Hindlimb muscle (tissue), 1 donor: ENCODE measurements at places on chromosomes 6 and 20.

DNA sequence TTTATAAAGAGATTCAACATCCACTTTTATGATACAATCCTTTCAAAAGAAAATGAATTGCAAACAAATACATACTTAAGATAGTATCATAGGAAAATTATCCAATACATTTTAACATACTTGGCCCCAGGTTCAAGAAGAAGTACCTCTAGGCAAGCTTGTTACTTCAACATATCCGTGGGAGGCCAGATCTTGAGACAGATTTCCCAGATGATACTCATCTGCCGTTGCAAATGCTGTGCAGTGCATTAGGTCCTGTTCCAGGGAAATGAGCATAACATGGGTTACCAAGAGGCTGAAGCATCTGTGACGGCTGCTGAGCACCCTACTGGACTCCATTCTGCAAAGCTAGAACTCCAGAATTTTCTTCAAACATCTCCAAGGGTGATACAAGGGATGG lies 15.6 kb downstream of the RMND1 start:
- DNase-seq, result no peak

DNA sequence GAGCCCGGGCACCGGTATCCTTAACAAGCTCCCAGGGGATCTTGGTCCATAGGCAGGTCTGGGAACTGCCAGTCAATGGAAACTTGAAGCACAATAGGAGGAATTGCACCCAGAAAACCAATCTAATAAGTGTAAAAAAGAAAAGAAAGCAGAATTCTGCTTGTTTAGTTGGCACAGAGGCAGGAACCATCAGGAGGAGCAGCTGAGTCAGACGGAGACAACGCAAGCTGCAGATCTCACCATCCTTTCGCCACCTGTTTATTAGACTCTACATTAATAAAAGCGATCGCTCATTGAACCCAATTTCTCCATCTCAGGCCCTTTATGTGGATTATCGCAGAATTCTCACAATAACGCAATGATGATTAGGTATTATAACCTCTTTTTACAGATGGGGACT lies 9.8 kb downstream of the ZFP64 start:
- no peak for DNase-seq

DNA sequence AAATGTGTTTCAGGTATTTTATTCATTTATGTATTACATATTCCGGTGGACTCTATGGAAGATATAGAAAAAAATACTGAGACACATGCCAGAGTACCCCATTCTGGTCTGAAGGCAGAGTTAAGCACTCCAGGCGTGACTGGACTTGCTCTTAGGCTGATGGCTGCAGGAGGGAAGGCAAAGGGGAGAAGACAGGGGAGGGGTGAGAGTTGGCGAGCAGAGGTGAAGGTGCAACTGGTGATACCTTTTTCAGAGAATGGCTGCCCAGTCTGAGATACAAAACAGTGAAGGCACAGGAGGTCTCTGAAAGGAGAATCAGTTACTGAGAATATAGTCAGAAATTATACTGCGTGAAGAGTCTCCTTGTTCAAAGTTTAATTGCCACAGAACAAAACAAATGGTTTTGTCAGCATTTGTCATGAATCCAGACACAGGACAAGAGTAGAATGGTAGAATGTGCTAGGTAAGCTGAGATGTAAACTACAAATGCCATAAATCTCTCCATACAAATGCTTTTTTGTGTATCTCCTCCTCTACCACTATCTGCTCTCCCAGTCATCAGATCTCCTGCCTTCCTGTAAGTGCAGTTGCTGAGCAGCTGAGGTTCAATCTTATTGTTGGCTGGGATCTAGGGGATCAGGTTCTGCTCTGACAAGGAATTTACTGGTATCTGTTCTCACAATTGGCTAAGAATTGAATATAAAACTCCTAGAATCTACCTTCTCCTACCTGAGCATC lies 104.2 kb upstream of the DST start:
- no peak for DNase-seq

DNA sequence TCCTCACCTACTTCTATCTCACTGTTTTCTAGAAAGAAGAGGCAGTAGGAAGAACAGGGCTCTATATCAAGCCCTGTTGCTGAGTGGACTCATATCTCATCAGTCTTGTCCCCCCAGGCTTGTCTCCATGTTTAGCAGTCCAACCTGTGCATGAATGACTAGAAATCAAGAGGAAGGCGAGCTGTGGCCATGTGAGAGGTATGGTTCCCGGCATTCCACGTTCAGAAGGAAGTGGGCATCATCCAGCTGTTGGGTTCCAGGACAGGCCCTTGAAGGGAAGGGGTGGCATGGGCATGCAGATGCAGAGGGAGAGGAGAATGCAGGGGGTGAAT lies 176.6 kb downstream of the MRPL14 start:
- no peak for DNase-seq

- no peak for DNase-seq
Observed at GRCh38 chr6:38080889-38081288, 261.4 kb downstream of the ZFAND3 start.

GRCh38 chr6:144055121-144055931 lies 40.0 kb downstream of the SF3B5 start:
- DNase-seq, result no peak

GRCh38 chr6:23989885-23990533 lies 136.0 kb upstream of the NRSN1 start:
- DNase-seq, result no peak

DNA sequence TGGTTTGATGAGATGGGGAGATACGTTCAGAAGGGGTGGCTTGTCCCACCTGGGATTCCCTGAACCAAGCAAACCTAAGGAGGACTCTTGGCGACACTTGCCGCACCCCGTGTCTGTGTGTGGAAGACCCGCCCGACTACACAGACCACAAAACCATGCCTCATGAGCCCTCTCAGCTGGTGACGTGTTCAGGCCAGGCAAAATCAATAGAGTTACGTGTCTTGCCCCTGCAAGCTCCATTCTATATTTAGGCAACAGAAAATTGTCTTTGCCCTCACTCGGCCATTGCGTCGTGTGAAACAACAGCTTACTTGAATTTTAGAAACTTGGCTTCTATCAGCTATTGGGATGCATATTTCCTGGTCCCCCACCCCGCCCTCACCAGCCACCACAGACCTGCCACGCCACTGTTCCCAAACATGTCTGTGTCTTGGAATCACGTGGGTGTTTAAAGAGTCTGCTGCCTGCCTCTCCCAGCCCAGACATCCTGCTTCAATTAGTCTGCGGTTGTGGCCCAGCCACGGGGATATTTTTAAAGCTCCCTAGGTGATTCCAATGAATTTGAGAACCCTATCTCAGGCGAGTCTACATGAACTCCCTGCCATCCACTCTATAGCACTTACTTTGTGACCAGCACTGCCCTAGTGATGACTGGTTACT lies 279.2 kb upstream of the EXOC2 start:
- DNase-seq, result no peak

DNA sequence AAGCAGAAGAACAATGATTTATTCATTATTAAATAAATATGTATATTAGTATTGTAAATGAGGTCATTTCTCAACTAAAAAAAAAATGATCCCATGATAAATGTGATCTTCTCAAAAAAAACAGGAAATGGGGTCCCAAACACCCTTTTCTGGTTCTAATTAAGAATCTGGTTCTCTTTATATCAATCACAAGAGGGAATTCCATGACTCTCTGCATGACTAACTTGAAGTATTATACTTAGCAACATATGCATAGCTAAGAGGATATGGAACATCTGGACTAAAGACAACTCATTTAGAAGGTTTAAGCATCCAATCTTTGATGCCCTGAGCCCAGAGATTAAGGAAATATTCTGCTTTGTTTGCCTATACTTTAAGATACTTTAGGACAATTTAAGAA lies 89.7 kb upstream of the EMILIN3 start:
- DNase-seq, result no peak

DNA sequence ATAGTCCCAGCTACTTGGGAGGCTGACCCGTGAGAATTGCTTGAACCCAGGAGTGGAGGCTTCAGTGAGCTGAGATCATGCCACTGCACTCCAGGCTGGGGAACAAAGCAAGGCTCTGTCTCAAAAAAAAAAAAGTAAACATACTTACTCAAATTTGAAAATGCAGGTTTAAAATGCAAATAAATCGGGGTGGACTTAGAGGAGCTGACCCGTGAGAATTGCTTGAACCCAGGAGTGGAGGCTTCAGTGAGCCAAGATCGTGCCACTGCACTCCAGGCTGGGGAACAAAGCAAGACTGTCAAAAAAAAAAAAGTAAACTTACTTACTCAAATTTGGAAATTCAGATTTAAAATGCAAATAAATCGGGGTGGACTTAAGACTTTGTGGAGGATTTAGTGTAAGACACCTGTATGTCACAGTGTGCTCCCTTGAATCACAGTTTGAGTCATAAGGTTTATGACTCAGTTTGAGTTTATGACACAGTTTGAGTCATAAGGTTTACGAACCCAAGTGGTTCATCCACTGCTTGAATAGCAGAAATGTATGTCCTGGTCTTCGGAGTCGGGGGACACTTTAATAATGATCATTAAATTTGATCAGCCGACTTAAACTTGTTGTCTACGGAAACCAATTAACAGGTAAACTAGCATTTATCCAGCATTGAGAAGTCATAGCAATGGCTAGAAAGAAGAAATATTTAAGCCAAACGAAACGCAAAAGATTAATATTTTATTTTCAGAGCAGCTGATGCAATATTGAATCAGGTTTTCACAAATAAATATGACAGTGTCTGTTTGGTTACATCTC lies 6.8 kb upstream of the MRPS10 start:
- no peak for DNase-seq
